ENCODE measurements at places on chromosomes 1 and 21. TPM values are rescaled to one million over a fixed set of nuclear protein-coding genes. Genes with fewer than 3 reads are reported as not detected.

DNA sequence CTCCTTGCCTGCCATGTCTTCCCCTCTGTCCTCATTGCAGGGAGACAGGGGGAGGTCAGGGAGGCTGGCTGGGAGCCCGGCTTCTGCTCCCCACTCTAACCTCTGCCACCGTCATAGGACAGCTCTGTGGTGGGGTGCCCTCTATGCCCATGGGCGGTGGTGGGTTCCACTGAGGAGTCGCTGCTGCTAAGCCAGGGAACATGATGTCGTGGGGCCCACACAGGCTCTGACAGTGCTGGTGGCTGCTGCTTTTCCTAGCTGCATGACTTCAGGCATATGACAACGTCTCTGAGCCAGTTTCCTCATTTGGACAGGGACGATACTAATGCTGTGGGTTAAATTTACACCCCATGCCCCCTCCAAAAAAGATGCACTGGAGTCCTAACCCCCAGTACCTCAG lies 14.7 kb downstream of the KCNA10 start:
- DNase-seq, result no peak

- DNase-seq, result no peak
These were observed 161.7 kb downstream of the FASLG start for GRCh38 chr1:172820475-172821158.

Gene SLC9A1
- total RNA-seq, result 23.7 TPM

DNA sequence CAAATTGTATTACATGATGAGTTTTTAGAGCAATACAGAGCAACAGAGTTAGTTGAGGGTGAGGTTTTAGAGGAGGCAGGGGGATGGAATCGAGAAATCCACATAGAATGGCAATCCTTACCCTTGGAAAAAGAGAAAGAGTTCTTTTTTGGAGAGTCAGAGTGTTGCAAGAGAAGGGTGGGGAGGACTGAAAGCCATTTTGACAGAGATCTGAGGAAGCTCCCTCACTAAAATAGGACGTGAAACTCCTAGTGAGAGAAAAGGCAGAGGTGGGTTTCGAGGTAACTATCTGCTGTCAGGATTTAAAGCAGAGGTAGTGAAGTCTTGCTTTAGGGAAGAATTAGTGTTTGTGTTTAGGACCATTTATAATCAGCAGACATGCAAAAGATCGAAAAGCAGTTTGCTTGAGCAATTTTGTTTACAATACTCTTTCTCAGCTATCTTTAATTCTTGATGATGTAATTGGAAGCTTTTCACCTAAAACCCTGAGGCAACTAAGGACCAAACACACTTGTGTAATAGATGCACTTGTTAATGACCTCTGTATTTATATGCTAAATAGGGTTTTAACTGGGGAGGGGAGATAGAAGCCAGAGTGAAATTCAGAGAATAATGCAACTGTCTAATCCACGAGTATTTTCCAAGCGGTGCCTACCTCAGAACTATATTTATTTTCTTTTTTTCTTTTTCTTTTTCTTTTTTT lies 20.0 kb downstream of the ADAMTS5 start:
- DNase-seq, result no peak

Gene LCE1B
- total RNA-seq, result not detected

DNA sequence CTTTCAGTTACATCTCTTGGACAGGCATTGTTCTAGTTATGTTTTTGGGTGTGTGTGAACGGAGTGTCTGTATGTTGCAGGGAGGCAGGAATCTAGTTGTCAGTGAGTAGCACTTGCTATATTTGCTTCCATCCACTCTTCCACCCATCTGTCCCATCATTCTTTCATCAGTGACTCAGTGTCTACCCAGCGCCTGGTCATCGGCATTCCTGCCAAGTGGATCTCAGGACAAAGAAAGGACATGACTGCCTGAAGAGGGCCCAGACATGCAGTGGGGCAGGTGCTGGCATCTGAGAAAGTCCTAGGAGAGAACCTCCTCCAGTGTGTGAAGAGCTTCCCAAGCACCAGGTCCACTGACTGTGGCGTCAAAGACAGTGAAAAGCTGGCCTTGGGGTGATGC lies 27.3 kb upstream of the MAGOH start:
- DNase-seq, result no peak

Gene MSH4
- 0.67 TPM for total RNA-seq

Gene NBPF4
- 0.20 TPM for total RNA-seq
